NCI-H1092 (cell line): ENCODE measurements at places on chromosomes 5 and 9.
A peak's percentile ranks its signal among the peaks of the same experiment; 100 is the strongest.

DNA sequence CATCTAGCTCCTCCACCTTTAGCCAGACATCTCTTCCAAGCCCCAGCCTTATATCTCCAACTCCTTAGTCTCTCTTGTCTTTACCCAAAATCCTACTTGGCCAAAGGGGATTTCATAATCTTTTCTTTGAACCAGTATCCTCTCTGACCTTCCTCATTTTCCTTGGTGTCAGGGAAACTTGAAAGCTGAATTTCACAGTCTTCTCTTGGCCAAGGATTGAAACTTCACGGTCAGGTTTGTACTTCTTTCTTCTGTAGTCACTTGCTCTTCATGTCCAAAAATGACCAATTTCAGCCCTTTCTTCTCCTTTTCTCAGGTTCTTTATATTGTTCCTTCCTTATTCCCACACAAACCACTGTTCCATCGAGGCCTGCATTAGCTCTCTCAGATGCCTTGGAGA is 473.7 kb upstream of the KLF4 start:
- DNase-seq: no peak

- no peak for DNase-seq
Observed at GRCh38 chr9:125701351-125701750, 5.7 kb downstream of the MAPKAP1 start.

GRCh38 chr5:86039351-86039750 is 578.4 kb upstream of the COX7C start:
- no peak for DNase-seq

- DNase-seq: no peak
Observed at GRCh38 chr5:72848474-72849428, 32.3 kb downstream of the TNPO1 start.

DNA sequence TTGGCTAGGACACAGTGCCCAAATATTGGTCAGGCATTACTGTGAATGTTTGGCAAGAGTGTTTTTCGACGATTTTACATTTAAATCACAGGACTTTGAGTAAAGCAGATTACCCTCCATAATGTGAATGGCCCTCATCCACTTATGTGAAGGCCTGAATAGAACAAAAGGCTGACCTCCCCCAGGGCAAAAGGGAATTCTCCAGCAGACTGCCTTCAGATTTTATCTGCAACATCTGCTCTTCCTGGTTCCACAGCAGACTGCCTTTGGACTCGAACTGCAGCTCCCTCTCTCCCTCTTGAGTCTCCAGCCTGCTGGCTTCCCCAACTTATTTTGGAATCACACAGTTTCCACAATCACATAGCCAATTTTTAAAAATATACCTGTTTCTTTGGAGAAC is 7.1 kb upstream of the TMEM215 start:
- DNase-seq: no peak

- no peak for DNase-seq
Observed at GRCh38 chr5:4487581-4487980, 652.5 kb upstream of the ADAMTS16 start.

- DNase-seq: no peak
Observed at GRCh38 chr5:56112526-56113121, 117.9 kb upstream of the IL6ST start.

DNA sequence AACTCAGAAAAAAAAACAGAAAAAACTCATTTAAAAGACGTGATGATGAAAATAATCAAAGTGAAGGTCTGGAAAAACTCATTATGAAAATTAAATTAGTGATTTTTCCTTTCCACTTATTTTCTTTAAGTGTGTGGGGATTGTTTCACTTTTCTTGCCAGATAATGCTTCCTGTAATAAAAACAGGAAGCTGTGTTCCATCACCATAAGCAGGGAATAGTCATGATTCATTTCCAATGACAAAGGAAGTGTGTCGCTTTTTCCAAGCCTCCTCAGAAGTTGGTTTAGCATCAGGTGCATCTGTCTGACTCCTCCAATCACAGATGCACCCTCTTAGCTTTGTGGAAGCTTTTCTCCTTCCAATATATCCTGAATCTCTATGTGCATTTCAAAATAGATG is 2068.7 kb downstream of the MAT2B start:
- DNase-seq: no peak

GRCh38 chr5:114387433-114387832 is 25.6 kb downstream of the KCNN2 start:
- no peak for DNase-seq

- DNase-seq: no peak
Observed at GRCh38 chr5:103410172-103410571, 151.6 kb downstream of the MACIR start.

- no peak for DNase-seq
Observed at GRCh38 chr5:140673187-140673976, at the start of gene DND1. TSS of gene DND1 (minus strand) at chr5:140673576. CDS start at chr5:140673542, 34 bp downstream.

GRCh38 chr5:6483880-6484382 is 35.3 kb downstream of the UBE2QL1 start:
- DNase-seq: no peak

GRCh38 chr5:166045961-166046360 is 2245.5 kb upstream of the WWC1 start:
- peak; percentile 8 for DNase-seq

GRCh38 chr5:83564069-83564749 is 92.7 kb downstream of the VCAN start:
- peak; percentile 2 for DNase-seq

DNA sequence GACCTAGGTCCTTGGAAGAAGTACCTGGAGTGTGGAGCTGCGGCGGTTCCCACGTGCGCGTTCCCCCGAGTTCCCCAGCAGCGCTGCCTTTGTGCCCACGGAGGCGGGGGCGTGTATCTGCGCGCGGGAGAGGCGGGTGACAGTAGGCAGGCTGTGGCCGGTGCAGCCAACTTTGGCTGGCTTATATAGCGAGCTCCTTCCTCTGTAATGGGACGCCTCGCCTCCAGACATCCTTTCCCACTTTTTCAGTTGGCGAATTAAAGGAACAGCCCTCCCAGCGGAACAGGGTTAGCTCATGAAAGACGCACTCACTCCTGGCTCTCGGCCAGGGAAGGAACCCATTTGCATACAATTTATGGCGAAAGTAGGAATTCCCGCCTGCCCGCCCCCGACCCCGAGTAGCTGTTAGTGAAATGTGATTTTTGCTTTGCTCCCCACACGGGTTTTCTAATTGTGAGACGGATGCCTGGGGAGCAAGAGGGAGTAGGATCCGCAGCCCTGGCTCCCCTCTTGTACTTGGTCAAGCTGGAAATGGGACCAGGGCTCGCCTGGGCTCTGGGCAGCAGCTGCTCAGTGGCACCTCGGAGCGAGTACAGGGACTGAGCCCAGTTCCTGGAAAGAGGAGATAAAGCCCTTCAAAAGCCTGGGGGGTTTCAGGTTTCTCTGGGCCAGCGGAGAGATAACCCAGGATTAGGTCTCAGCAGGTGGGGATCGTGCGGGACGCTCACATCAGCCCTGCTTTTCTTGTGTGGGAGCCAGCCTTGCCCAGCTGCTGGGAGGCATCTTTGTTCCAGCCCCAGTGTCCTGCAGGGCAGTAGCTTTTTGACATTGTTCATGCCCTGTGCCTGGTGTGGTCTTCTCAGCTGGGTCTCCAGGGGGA is at the start of gene TNC:
TNC (minus strand) TSS at position 159 of the 880 bp plus-strand sequence. CDS start 27,139 bp downstream, outside the sequence.
- peak; percentile 63 for DNase-seq

GRCh38 chr5:31196309-31196708 is 2.8 kb downstream of the CDH6 start:
- DNase-seq: no peak

GRCh38 chr5:142876817-142877216 is 106.6 kb downstream of the ARHGAP26 start:
- no peak for DNase-seq

GRCh38 chr9:99353408-99353807 is 131.3 kb downstream of the SEC61B start:
- DNase-seq: no peak

GRCh38 chr5:68193481-68194036 is 22.0 kb upstream of the PIK3R1 start:
- DNase-seq: no peak

GRCh38 chr5:126139086-126139485 is 284.1 kb upstream of the GRAMD2B start:
- DNase-seq: no peak

GRCh38 chr9:86202338-86202882 is 57.0 kb downstream of the C9orf153 start:
- peak; percentile 39 for DNase-seq

DNA sequence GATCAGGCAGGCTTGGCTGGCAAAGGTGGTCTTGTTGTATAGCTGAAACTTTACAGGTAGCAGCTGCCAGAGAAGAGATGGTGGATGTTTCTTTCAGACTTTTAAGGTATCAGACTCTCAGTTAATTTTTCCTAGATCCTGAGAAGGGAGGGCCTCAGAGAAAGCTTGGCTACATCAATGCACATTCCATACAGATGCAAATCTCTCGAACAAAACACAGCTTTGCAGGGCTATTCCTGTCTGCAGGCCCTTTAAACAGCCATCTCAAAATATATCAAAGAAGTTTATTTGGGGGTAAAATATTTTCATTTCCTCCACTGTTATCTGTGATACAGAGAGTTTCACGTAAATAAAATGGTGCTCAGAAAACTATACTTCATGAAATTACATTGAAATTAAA is 1584.4 kb downstream of the EFNA5 start:
- DNase-seq: no peak

- no peak for DNase-seq
Observed at GRCh38 chr9:115362101-115362500, 244.1 kb upstream of the TNC start.

DNA sequence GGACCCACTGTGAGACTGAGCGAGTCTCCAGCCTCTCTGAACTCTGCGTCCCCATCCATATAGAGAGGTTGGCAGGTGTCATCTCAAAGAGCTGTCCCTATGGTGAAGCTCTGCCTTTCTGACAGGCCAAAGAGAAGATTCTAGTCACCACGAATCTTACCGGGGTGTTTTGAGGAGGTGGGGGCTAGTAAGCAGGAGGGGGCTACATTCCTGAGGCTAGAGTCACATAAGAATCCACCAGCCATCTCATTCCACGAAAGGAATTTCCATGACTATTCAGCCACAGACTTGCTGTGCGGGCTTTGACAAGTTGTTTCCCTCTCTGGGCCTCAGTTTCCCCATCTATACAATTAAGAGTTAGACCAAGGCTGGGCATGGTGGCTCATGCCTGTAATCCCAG is 16.3 kb downstream of the PDGFRB start:
- no peak for DNase-seq

DNA sequence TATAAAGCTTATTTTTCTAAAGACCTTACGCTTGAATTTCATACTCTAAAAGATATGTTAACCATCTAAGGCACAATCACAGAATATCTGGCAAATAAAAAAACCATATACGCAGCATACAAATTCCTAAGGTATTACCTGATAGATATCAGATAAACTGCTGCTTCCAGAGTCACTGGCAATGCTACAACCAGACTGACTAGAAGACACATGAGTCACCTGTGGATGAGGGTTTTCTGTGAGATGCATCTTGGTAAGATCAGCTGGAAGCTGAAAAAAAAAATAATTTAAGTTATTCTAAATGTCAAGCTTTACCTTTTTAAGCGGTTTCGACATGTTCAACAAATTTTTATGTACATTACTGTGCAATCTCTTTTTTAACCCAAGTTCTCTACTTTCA is 113.8 kb downstream of the RAPGEF6 start:
- DNase-seq: no peak

- no peak for DNase-seq
Observed at GRCh38 chr9:131706608-131706970, 33.3 kb downstream of the RAPGEF1 start.

DNA sequence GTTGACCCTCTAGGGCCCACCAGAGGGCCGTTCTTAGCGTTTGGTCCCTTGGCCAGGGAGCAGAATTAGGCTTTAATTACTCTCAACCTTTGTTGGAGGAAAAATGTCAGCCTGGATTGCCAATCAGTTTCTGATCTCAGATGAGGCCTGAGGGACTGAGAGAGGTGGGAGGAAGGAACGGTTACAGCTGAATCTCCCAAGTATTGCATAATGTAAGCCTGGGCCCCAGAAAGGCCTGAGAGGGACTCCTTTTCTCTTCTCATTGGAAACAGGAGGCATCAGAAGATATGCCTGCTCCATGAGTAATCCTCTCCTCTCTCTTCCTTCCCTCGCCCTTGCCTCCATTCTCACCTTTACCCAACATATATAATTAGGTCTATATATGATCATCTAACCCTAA is 105.7 kb downstream of the INSYN2B start:
- no peak for DNase-seq

DNA sequence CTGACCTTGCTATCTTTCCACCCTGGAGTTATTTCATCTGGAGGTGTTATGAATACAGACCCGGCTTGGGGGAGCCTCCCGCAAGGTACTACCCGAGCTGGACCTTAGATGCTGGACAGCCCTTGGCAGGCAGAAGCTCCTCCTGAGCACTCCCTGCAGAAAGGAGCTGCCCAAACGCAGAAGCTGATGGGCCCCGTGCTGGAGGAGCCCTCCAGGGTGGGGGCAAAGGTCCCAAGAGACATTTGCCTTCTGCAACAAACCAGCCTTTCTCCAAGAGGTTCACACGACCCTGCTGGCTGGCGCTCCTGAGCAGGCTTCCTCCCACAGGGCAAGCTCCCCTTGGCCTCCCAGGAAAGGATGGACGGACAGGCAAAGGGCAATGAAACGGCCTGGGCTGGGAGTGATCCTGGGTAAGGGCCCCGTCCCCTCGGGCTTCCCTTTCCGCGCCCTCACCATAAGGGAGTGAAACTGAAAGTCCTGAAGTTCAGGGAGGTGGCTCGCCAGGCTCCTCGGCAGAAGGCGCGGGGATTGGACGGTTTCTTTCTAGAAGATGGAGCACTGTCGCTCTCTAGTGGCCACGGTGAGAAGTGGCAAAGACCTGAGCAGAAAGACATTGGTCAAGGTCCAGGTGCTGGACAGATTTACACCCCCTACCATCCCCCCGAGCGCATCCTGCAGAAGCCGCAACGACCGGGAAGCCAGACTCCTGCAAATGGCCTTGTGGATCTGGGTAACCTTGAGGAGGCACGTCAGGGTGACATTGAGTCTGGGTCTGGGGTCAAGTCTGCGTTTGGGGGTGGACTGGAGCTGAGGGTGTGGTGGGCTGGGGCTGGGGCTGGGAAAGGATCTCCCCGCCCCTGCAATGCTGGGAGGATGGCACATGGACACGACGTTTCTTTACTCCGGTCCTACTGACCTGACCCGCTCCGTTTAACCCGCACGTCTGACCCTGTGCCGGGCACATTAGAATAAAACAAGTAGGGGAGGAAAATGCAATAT is 56.4 kb downstream of the NEURL1B start:
- DNase-seq: peak; percentile 29

DNA sequence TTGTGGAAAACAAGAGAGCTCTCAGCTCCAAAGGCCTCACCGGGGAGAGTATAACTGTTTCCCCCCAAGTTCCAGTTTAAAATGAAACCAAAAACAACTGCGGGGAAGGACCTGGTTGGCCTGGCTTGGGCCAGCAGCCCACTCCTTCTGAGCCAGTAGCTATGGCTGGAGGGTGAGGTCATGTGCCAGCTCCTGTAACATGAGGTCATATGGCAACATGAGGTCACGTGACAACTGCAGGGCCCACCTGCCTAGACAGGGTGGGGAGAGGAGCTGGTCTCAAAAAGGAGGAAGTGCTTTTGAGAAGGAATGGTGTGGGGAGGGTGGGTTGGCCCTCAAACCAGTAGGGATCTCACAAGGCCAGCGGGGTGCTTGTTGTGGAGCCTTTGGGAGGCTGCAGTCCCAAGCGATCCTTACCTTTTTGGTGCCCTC is 29.3 kb upstream of the CRB2 start:
- no peak for DNase-seq

- no peak for DNase-seq
Observed at GRCh38 chr5:15943487-15943886, 236.1 kb downstream of the MARCHF11 start.
